ENCODE measurements at places on chromosomes 12 and 14. TPM values are rescaled to one million over a fixed set of nuclear protein-coding genes. Genes with fewer than 3 reads are reported as not detected.

DNA sequence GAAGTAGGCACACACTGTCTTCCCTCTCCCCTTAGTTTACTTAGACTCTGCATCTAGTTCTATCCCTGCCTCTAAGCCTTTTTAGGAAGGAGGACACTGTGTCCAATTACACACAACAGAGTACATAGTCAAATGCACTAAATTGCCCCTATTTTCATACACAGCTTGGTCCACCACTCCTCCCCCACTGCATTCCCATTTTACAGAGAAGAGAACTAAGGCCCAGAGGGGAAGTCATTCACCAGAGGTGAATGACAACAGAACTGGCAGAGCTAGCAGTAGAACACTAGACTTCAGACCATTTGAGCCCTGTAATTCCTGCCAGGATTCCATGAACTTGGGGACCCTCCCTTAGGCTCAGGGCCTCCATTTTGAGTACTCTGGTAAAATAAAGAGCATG, 1.1 kb upstream of the JPH4 start:
- no peak overlapping the region for H3K27ac ChIP-seq
- H3K4me1 ChIP-seq = peaks cover 1% of the 10 kb centered on the region
- no peaks in the 10 kb centered on the region for H3K27me3 ChIP-seq
- no peaks in the 10 kb centered on the region for H3K36me3 ChIP-seq
- no peak for DNase-seq

The INHBC gene
- 0.07 TPM for polyA plus RNA-seq

The RTL1 gene
- polyA plus RNA-seq = 0.06 TPM

The GDF3 gene
- polyA plus RNA-seq = 1.0 TPM

The PLEKHH1 gene
- 2.0 TPM for polyA plus RNA-seq

The RPL36AL gene
- 657 TPM for polyA plus RNA-seq

DNA sequence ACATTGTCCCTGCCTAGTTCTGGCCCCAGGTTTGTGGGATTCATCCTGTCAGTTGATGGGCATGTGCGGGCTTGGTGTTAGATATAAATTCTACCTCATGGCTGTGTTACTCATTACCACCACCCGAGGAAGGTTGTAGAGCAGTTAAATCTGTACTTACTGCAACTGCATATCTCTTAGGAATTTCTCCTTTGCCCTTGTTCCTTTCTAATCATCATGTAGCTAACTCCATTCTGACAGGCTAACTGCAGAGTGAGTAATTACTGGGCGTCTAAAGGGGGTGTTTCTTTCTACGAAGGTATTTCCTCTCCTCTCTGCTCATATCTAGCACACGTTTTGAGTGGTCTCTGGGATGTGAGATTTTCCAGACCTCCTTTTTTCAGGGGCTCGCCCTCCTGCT, 1076.7 kb downstream of the TMTC2 start:
- H3K4me1 ChIP-seq = no peaks in the 10 kb centered on the region
- H3K4me3 ChIP-seq = no peak overlapping the region
- no peak overlapping the region for H3K27ac ChIP-seq
- H3K27me3 ChIP-seq = no peaks in the 10 kb centered on the region
- no peak for DNase-seq
- no peaks in the 10 kb centered on the region for H3K36me3 ChIP-seq

- no peaks in the 10 kb centered on the region for H3K27me3 ChIP-seq
- DNase-seq = no peak
- H3K4me1 ChIP-seq = no peaks in the 10 kb centered on the region
- H3K36me3 ChIP-seq = no peaks in the 10 kb centered on the region
- no peak overlapping the region for H3K27ac ChIP-seq
- H3K4me3 ChIP-seq = no peak overlapping the region
Observed at GRCh38 chr12:28099871-28100270, 90.4 kb upstream of the CCDC91 start.

GRCh38 chr14:93804654-93805053, 16.4 kb upstream of the PRIMA1 start:
- no peaks in the 10 kb centered on the region for H3K27me3 ChIP-seq
- DNase-seq = no peak
- no peaks in the 10 kb centered on the region for H3K4me1 ChIP-seq
- H3K27ac ChIP-seq = no peak overlapping the region
- no peaks in the 10 kb centered on the region for H3K36me3 ChIP-seq
- no peak overlapping the region for H3K4me3 ChIP-seq

GRCh38 chr12:7046383-7047105, 14.0 kb upstream of the C1S start:
- no peak overlapping the region for H3K4me3 ChIP-seq
- DNase-seq = no peak

GRCh38 chr12:51390891-51391282, 319 bp downstream of the GALNT6 start:
- peak overlapping the region; percentile 38 for H3K4me3 ChIP-seq
- H3K36me3 ChIP-seq = no peaks in the 10 kb centered on the region
- no peaks in the 10 kb centered on the region for H3K27me3 ChIP-seq

GRCh38 chr14:100731011-100731670, 4.4 kb downstream of the DLK1 start:
- H3K4me1 ChIP-seq = peaks cover 6% of the 10 kb centered on the region
- no peaks in the 10 kb centered on the region for H3K27me3 ChIP-seq
- no peaks in the 10 kb centered on the region for H3K36me3 ChIP-seq
- no peak overlapping the region for H3K4me3 ChIP-seq
- no peak for DNase-seq

The SNAPC1 gene
- polyA plus RNA-seq = 5.2 TPM

GRCh38 chr14:71675126-71675899, 256.9 kb upstream of the RGS6 start:
- H3K4me3 ChIP-seq = no peak overlapping the region
- no peak overlapping the region for H3K27ac ChIP-seq
- H3K4me1 ChIP-seq = no peaks in the 10 kb centered on the region
- no peak for DNase-seq
- no peaks in the 10 kb centered on the region for H3K36me3 ChIP-seq

- H3K27me3 ChIP-seq = no peaks in the 10 kb centered on the region
- no peak overlapping the region for H3K27ac ChIP-seq
- H3K4me3 ChIP-seq = no peak overlapping the region
Observed at GRCh38 chr12:4107436-4107878, 166.1 kb upstream of the CCND2 start.

The TAS2R31 gene
- polyA plus RNA-seq = 0.18 TPM

- peak; percentile 95 for DNase-seq
- H3K27ac ChIP-seq = peak overlapping the region; percentile 100
- peak overlapping the region; percentile 81 for H3K4me3 ChIP-seq
- no peaks in the 10 kb centered on the region for H3K36me3 ChIP-seq
- H3K4me1 ChIP-seq = peaks cover 12% of the 10 kb centered on the region
Observed at GRCh38 chr12:46383654-46384450, 11.3 kb upstream of the SLC38A2 start.

The MYO1H gene
- polyA plus RNA-seq = 0.12 TPM

DNA sequence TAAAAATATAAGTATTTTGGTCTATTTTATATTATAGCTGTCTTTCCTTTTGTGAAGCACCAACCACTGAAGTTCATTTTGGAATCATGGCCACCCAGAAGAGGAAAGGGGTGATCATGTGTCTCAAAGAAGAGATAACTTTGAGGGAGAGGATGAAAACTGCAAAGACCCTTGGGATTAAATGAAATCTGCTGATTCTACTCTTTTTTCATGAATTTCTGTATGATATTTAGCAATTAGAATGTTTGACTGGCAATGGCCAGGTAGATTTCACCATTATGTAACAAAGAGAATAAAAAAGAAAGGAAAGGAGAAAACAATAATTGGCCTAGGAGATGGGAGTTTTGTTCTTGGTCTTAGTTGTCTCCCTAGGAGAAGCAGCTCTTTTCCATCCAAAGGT, 350.8 kb downstream of the EMP1 start:
- no peaks in the 10 kb centered on the region for H3K27me3 ChIP-seq
- H3K27ac ChIP-seq = no peak overlapping the region
- no peak overlapping the region for H3K4me3 ChIP-seq
- no peak for DNase-seq
- H3K36me3 ChIP-seq = no peaks in the 10 kb centered on the region
- no peaks in the 10 kb centered on the region for H3K4me1 ChIP-seq

DNA sequence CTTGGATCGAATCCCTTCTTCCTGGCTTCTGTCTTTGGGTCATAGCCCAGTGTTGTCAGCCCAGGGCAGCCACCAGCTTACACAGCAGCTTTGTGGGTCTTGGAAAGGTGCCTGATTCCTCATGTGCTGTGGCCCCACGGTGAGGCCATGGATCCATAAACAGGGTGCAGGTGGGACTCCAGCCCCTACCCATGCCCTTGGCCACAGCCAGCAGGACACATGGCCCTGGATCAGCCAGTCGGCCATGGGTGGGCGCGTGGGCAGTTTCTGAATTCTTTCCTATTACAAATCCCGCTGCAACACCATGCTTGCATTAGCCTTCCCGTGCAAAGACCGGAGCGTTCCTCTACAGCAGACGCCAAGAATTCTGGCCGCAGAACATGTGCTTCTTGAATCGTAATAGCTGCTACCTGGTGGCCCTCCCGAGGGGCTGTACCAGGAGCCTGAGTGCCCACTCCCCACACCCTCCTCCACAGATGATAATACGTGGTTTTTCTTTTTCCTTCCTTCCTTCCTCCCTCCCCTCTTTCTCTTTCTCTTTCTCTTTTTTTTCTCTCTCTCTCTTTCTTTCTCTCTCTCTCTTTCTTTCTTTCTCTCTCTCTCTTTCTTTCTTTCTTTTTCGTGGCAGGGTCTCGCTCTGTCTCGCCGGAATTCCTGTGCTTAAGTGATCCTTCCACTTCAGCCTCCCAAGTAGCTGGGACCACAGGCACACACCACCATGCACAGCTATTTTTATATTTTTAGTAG, 2.9 kb upstream of the MMP17 start:
- DNase-seq = no peak
- H3K36me3 ChIP-seq = no peaks in the 10 kb centered on the region
- no peak overlapping the region for H3K4me3 ChIP-seq
- peaks cover 4% of the 10 kb centered on the region for H3K4me1 ChIP-seq
- no peak overlapping the region for H3K27ac ChIP-seq
- no peaks in the 10 kb centered on the region for H3K27me3 ChIP-seq

The ENDOU gene
- 1.6 TPM for polyA plus RNA-seq

DNA sequence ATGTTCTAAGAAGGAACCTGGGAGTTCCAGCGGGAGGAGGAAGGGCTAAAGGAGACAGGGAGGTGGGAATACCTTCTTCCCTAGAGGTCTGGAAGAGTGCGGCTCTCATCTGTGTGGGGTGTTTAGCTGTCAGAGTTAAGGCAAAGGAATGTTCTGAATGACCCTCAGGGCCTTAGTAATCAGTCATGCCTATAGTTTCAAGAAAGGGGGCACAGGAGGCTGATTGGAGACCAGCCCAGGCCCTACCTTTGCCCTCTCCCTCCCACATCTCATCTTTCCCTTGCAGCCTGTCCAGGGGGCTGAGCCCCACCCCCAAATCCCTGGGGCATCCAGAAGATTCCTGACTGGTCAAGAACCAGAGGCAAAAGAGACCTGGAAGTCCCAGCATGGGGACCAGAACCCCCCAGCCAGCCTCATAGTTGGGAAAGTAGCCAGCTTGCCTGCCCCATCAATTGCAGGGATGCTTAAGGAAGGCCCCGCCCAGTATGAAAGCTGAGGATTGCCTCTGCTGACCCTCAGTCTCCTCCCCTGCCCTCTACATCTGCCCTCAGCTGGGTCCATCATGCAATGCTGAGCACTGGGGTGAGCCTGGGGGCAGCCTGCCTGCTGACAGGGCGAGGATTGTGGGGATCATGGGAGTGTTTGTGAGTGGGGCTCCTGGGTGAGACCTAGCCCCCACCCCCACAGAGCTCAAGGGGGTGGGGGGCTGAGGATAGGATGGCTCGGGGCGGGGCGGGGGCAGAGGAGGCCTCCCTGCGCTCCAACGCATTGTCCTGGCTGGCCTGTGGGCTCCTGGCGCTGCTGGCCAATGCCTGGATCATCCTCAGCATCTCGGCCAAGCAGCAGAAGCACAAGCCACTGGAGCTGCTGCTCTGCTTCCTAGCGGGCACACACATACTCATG, 1.8 kb downstream of the GPR162 start:
- peaks cover 14% of the 10 kb centered on the region for H3K4me1 ChIP-seq
- H3K36me3 ChIP-seq = no peaks in the 10 kb centered on the region
- no peak overlapping the region for H3K27ac ChIP-seq
- H3K27me3 ChIP-seq = no peaks in the 10 kb centered on the region

- no peaks in the 10 kb centered on the region for H3K27me3 ChIP-seq
- H3K36me3 ChIP-seq = no peaks in the 10 kb centered on the region
- no peaks in the 10 kb centered on the region for H3K4me1 ChIP-seq
Observed at GRCh38 chr14:104105822-104106470, 20.4 kb downstream of the ASPG start.

GRCh38 chr14:26121181-26121580, 476.7 kb downstream of the NOVA1 start:
- no peak for DNase-seq
- no peaks in the 10 kb centered on the region for H3K4me1 ChIP-seq
- no peaks in the 10 kb centered on the region for H3K27me3 ChIP-seq
- H3K36me3 ChIP-seq = no peaks in the 10 kb centered on the region

- DNase-seq = no peak
- H3K4me3 ChIP-seq = no peak overlapping the region
- H3K27ac ChIP-seq = no peak overlapping the region
- H3K27me3 ChIP-seq = no peaks in the 10 kb centered on the region
- H3K4me1 ChIP-seq = no peaks in the 10 kb centered on the region
Observed at GRCh38 chr14:23569443-23570151, 2.0 kb upstream of the AP1G2 start.

- no peak overlapping the region for H3K27ac ChIP-seq
- H3K4me1 ChIP-seq = no peaks in the 10 kb centered on the region
- no peaks in the 10 kb centered on the region for H3K27me3 ChIP-seq
- no peak overlapping the region for H3K4me3 ChIP-seq
Observed at GRCh38 chr12:47433876-47434275, 272.0 kb downstream of the RPAP3 start.

The CELA1 gene
- polyA plus RNA-seq = not detected

- no peaks in the 10 kb centered on the region for H3K36me3 ChIP-seq
- H3K27ac ChIP-seq = no peak overlapping the region
- H3K27me3 ChIP-seq = no peaks in the 10 kb centered on the region
- no peak for DNase-seq
- H3K4me1 ChIP-seq = no peaks in the 10 kb centered on the region
- no peak overlapping the region for H3K4me3 ChIP-seq
Observed at GRCh38 chr12:44627387-44628166, 248.5 kb downstream of the NELL2 start.

- no peak for DNase-seq
- H3K36me3 ChIP-seq = no peaks in the 10 kb centered on the region
- no peaks in the 10 kb centered on the region for H3K4me1 ChIP-seq
Observed at GRCh38 chr12:64907097-64907496, 82.7 kb downstream of the TBC1D30 start.

DNA sequence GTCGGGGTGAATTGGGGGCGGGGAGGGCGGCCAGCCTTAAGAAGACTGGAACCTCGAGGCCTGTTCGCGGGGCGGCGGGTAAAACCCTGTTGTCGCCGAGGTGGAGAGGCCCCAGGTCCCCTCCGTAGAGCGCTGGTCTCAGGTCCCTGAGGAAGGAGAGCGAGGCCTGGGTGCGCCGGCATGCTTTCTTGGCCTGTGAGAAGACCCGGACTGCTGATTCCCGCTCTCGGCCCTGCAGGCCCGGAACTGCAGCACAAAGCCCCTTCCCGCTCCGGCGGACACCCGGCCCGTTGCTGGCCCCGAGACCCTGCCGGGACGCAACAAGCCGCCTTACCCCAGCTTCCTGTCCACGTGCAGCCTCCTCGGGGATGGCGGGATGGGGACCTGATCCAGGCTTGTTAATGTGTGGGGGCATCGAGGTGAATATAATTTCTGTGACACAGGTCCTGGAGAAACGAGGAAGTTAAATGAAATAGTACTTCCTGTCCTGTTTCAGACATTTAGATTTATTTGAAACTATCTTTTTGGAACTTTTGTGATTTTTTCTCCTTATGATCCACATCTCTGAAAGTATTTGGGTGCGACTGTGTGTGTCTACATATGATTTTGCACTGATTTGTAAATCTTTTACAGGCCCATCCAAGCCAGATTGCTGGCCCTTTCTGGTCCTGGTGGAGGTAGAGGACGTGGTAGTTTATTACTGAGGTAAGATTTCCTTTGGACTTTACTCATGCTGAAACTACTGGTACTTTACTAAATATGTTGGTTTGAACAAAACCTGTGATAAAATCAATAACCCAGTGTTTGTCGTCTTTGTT, 600 bp downstream of the PNN start:
- H3K27me3 ChIP-seq = no peaks in the 10 kb centered on the region
- H3K4me1 ChIP-seq = no peaks in the 10 kb centered on the region
- no peaks in the 10 kb centered on the region for H3K36me3 ChIP-seq
- H3K4me3 ChIP-seq = peak overlapping the region; percentile 75

Data from ovary (tissue), 10 donors.